ENCODE measurements at places on chromosomes 1 and 21.

DNA sequence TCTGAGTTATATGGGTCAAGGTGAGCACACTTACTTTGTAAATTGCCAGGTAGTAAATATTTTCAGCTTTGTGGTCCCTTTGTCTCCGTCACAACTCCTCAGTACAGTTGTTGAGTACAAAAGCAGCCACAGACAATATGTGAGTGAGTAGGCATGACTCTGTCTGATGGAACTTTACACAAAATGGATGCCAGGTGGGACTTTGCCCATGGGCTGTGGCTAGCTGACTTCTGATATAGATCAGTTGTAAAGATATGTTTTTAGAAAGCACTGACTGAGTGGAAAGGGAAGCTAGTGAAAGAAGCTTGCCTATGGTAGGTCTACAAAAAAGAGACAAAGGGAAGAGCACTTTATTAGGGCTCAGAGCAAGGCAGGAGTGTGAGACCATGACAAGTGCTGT, 23.1 kb upstream of the IGSF5 start:
- DNase-seq = no peak

DNA sequence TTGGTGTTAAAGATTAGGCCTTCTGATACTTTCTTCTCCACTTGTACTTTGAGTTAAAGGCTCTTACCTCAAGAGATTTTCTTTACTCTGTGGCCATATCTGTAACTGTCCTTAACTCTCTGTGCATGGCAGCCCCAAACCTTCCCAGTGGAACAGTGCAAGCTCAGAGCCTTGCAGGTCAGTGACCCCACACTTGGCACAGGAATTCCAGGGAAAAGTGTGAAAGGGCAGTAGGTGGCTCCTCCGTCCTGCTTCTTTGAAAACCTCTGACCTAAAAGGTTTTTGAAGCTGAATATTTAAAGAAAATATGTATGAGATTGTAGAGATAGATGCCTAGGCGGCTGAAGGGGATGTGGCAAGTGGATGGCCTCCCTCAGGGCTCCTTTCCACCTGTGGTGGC, 26.3 kb downstream of the ITSN1 start:
- DNase-seq = no peak

- no peak for DNase-seq
Observed at GRCh38 chr1:110477967-110478640, 27.2 kb downstream of the PROK1 start.

- DNase-seq = no peak
Observed at GRCh38 chr21:33008333-33009051, 17.2 kb upstream of the OLIG2 start.

DNA sequence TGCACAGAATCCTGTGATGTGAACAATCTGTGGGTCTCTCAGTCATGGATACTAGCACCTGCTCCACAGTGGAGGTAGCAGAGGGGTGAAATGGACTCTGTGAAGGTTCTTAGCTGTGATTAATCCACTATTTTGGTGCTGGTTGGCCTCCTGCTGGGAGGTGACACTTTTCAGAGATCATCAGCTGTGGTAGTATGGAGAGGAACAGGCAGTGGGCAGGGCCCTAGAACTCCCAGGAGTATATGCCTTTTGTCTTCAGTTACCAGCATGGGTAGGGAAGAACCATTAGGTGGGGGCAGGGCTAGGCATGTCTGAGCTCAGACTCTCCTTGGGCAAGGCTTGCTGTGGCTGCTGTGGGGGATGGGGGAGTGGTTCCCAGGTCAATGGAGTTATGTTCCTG, 54.0 kb upstream of the KCNJ15 start:
- no peak for DNase-seq

DNA sequence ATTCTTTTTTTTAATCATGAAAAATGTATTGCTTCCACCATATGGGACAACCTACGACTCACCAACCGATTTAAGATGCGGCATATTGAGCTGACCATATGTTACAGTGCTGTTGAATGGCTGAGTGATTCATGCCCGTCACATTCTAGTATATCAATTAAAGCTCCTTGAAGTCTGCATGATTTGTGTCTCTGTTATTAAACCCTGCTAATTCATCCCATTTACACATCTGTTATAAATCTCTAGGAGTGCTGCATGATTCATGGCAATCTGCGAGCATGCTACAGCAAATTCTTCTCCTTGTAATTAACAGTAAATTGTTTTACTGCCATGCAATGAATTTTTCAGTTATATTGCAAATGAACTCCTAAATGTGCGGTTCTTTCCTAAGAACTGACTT, 239.8 kb downstream of the USH2A start:
- DNase-seq = no peak

DNA sequence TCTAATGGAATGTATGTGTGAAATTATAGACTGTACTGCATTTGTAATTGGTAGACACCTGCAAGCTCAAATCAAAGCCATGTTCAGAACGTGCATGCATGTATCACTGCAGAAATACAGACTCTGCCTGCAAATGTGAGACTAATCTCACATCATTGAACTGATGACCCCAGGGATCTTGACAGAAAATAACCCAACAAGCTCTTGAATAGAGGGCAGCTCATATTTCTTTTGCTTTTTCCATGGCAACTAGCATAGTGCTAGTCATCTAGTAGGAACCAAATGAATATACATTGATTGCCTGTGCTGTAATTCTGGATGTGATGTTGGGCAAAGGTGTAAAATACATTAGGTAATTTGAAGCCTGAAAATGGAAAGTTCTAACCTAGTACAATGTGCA, 62.4 kb downstream of the PTPRC start:
- peak; percentile 21 for DNase-seq

DNA sequence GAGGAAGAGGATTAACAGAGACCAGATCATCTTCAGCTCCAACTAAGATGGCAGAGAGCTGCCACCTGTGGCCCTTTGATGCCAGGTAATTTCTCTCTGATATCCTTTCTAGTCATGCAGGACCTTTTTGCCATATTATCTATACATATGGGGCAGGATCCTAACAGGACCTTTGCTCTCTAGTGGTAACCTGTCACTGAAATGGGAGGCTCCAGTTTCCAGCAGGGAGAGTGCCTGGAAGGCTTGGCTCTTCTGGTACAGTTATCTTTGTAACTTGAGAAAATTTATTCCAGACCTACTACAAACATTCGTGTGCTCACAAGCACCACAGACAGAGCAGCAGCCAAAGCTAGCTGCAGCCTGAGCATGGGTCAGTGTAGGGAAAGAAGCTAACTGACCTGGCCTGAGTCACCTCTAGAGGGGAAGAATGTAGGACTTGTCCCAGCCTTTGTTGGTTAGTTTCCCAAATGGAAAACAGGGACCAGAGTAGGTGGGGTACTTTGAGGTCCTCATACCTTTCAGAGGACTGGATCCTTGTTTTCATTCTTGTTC, 86.5 kb upstream of the MACF1 start:
- DNase-seq = no peak

GRCh38 chr1:174232761-174233160, 73.4 kb downstream of the RABGAP1L start:
- no peak for DNase-seq

- DNase-seq = no peak
Observed at GRCh38 chr1:82799261-82799660, 998.5 kb downstream of the ADGRL2 start.

DNA sequence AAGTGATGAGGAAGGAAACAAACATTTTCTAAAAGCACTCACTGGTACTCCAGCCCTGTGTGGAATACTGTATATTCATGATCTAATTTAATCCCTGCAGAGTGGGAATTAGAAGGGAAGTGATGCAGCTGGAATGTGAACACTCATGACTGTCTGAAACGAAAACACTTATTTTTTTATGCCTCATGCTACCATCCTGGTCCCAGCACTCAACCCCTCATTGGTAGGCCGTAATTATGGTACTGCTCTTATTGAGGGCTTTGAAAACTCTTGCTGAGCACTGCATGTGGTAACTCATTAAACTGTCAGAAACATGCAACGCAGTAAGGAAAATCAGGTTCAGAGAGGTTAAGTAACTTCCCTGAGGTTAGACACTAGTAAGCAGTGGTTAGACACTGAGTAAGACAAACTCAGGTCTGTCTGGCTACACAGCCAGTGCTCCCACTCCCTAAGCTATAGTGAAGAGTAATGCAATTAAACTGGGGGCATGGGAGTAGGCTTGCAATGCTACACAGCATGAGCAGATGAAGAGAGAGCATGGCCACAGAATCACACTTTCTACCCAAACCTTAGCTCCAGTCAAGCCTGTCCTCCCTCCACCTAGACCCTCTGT, 17.3 kb upstream of the TNFSF4 start:
- no peak for DNase-seq

DNA sequence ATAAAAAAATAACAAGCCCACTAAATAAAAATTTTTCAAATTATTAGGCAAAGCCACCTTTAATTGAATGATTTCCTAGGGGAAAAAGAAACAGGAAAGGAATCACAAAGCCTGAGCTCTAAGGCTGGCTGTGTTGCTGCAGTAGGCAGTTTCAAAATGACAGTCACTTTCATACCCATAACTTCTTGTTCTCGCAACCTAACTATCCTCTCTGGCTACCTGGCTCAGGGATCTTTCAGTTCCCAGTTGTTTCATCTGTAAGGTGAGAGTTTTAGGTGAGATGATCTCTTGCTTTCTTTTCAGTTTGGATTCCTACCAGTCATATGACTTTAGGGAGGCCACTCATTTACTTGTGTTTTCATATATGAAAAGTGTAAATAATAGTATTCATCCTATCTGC, 226.1 kb downstream of the ASTN1 start:
- DNase-seq = no peak

DNA sequence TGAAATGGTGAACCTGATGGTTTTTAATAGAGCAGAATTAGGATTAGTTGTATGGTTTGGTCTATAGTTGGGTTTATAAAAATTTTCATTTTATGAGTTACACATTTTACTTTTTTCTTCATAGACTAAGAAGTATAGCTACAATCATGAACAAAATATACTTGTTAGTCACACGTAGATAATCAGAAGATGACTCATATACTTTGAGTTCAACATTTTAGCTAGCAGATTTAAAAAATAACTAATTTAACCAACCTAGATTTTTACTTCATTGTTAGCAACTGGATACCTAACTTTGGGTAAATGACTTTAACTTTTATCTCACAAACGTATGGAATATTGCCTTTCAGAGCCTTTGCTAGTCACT, 27.9 kb downstream of the MORC3 start:
- DNase-seq = no peak

DNA sequence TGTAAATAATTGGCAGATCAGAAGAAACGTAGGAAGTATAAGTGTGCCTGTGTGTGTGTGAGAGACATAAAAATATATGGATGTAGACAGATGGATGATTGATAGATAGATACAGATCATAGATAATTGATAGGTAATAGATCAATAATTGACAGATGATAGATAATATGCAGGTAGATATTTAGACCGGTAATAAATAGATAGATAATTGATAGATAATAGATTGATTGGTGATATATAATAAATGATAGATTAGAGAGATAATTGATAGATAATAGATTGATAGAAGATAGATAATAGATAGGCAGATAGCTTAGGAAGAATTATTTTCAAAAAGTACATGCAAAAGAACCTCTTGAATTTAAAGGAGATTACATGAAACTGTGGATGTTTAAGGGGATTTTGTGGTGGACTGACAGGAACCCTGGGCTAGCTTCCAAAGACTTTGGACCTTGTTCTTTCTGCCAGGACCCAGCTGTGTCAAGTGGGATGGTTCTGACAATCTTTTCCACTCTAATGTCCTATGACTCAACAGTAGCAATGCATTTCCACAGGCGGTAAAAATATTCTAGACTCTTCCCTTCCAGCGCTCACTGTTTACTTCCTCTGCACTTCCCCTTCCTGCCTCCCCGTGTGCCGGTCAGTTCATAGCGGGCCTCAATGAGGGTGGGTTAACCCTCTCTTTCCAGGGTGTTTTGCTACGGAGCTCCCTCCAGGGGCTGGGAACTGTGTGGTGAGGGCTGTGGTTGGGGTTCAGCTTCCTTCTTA, 39.4 kb downstream of the KCNJ15 start:
- DNase-seq = no peak

All from NCI-H1105 treated with DMSO at 0.1 percent for 48 hours (cell line).